ENCODE measurements at places on chromosomes 2 and 18.

DNA sequence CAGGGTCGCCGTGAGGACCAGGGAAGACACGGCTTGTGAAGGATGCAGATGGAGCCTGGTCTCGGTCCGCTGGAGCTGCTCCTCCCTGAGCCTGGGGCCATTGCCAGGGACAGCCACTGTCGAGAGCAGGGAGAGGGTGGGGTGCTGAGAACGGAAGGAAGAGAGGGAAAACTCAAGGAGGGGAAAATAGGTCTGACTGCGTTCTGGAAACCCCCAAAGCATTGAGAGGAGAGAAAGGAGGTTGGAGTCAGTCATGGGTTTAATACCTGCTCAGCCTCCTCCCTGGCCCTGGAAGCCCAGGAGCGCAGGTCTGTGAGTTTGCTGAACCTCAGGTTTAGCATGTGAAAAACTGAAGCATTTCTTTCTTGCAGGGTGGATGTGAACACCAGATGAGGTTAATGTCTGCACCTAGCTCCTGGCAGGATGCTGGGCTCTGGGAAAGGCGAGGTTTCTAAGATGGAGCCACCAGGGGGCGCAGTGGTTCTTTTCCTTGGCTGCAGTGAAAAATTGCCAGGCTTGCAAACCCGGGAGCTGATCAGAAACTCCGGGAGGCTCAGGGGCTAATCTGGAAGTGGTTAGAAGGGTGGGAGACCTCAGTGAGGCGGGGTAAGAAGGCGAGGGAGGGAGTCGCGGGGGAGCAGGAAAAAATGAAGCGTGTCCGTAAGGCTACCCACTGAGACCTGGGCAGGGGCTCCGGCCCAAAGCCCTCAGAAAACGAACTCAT is 33.6 kb upstream of the RNF149 start:
- no peak for DNase-seq

DNA sequence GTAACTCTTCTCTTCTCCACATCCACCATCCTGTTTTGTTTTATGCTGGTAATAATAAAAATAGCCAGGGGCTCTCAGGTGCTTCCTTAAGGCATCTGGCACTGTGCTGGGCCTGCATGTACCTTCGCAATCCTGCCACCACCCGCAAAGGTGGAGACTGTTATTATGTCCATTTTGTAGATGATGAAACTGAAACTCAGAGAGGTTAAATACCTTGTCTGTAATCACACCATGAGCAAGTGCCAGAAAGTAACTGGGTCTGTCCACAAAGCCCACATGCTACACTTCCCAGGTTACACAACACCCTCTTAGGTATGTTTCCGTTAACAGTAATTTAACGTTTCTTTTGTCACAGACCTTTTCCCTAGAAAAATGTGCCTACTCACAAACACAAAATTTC is 27.0 kb downstream of the NRP2 start:
- DNase-seq, result no peak

- no peak for DNase-seq
Measured at GRCh38 chr2:231183851-231184250, 14.6 kb upstream of the ARMC9 start.

GRCh38 chr2:3078684-3079083 is 298.9 kb downstream of the EIPR1 start:
- DNase-seq, result no peak

GRCh38 chr2:202148515-202149154 is 75.6 kb downstream of the KIAA2012 start:
- DNase-seq, result no peak

- DNase-seq, result no peak
Measured at GRCh38 chr18:49028801-49029506, 78.2 kb upstream of the SMAD7 start.

Data from stimulated activated CD8-positive, alpha-beta memory T cell treated with anti-CD3 and anti-CD28 coated beads, Interleukin-15, amount 100 ng/mL, for 48 hours (primary cell).